T-helper 1 cell treated with Interleukin-12 subunit alpha and Interleukin-12 subunit beta and Interleukin-4 antibody, amounts not matched to agents 30 ng/mL and 1 ng/mL, for 36 hours (primary cell): ENCODE measurements at places on chromosomes 6 and 20. TPM values are rescaled to one million over a fixed set of nuclear protein-coding genes. Genes with fewer than 3 reads are reported as not detected.

Gene GTPBP2
- 99.1 and 104 TPM in 2 replicates for total RNA-seq

Gene ACOT8
- 33.9 TPM in 2 replicates for total RNA-seq

Gene TREML1
- total RNA-seq = not detected in 2 replicates

Gene TMC2
- total RNA-seq = not detected in 2 replicates

Gene C4B
- total RNA-seq = 4.2 and 4.6 TPM in 2 replicates

Gene TXLNB
- total RNA-seq = 0.24 and 0.42 TPM in 2 replicates

Gene PIM1
- total RNA-seq = 635 and 642 TPM in 2 replicates

Gene OR12D3
- total RNA-seq = not detected in 2 replicates

Gene MCCD1
- not detected in 2 replicates for total RNA-seq
